Epithelial cell of umbilical artery (primary cell): ENCODE measurements at places on chromosomes 1 and 21. TPM values are rescaled to one million over a fixed set of nuclear protein-coding genes. Genes with fewer than 3 reads are reported as not detected.

PROK1 gene
- not detected in 2 replicates for total RNA-seq

ENTREP3 gene
- total RNA-seq: 4.5 and 5.2 TPM in 2 replicates

OPTC gene
- not detected in 2 replicates for total RNA-seq

DNASE2B gene
- not detected in 2 replicates for total RNA-seq

ADGRB2 gene
- total RNA-seq: 1.1 and 1.9 TPM in 2 replicates

ATP5PB gene
- 328 and 337 TPM in 2 replicates for total RNA-seq

OLIG2 gene
- not detected in 2 replicates for total RNA-seq

PDC gene
- total RNA-seq: not detected in 2 replicates

CDC7 gene
- total RNA-seq: 5.8 and 7.9 TPM in 2 replicates

MAN1C1 gene
- under 0.01 and 0.15 TPM in 2 replicates for total RNA-seq

FAM229A gene
- total RNA-seq: 0.32 and 0.61 TPM in 2 replicates

KLHDC9 gene
- 0.65 and 2.9 TPM in 2 replicates for total RNA-seq

MPL gene
- total RNA-seq: not detected in 2 replicates

HRNR gene
- not detected in 2 replicates for total RNA-seq

NLRP3 gene
- total RNA-seq: 1.2 and 2.6 TPM in 2 replicates

PLA2G2F gene
- not detected in 2 replicates for total RNA-seq

ADAM30 gene
- total RNA-seq: not detected in 2 replicates

HSD3B2 gene
- not detected in 2 replicates for total RNA-seq

ATPAF1 gene
- total RNA-seq: 30.2 and 39.8 TPM in 2 replicates

CATSPERE gene
- 0.30 and 0.65 TPM in 2 replicates for total RNA-seq

TP73 gene
- under 0.01 TPM in 1 of 2 replicates, not detected in the other for total RNA-seq

SYPL2 gene
- total RNA-seq: not detected in 2 replicates

C1orf56 gene
- total RNA-seq: 1.3 and 1.5 TPM in 2 replicates

KDF1 gene
- not detected in 2 replicates for total RNA-seq

FAM131C gene
- total RNA-seq: not detected in 2 replicates

ABCD3 gene
- total RNA-seq: 31.2 and 37.2 TPM in 2 replicates

WNT3A gene
- total RNA-seq: not detected in 2 replicates

MARK1 gene
- total RNA-seq: 0.97 and 2.0 TPM in 2 replicates

SH2D2A gene
- 0.97 TPM in 1 of 2 replicates, not detected in the other for total RNA-seq

CHIA gene
- total RNA-seq: not detected in 2 replicates

OR2L13 gene
- not detected in 2 replicates for total RNA-seq

LRRC7 gene
- under 0.01 TPM in 1 of 2 replicates, not detected in the other for total RNA-seq

NCSTN gene
- total RNA-seq: 82.8 and 93.3 TPM in 2 replicates

TAS1R1 gene
- not detected in 2 replicates for total RNA-seq

KRTAP26-1 gene
- not detected in 2 replicates for total RNA-seq

RPS6KC1 gene
- 19.8 and 22.9 TPM in 2 replicates for total RNA-seq

LCE2B gene
- not detected in 2 replicates for total RNA-seq
